ENCODE measurements at places on chromosomes 13 and 19.

DNA sequence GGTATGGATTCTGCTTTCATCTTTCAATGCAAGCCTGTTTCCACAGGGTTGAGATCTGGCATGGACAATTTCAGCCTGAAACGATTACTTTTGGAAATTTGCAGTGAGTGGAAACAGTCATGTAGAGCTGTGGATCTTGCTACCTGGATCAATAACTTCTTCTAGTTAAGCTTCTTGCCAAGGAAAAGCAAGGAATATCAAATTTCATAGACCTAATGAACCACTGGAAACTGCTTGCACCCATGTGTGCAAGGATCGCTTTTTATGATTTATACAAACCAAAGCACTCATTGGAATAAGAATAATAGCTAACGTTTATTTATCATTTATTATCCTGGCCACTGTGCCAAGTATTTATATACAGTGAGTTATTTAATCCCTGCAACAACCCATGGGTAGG is 392.8 kb downstream of the KCNRG start:
- no peak for DNase-seq

GRCh38 chr13:113086991-113087922 is 18.3 kb upstream of the F7 start:
- no peak for DNase-seq

- DNase-seq, result no peak
These were observed 51.9 kb upstream of the PABPC3 start for GRCh38 chr13:25044071-25044470.

DNA sequence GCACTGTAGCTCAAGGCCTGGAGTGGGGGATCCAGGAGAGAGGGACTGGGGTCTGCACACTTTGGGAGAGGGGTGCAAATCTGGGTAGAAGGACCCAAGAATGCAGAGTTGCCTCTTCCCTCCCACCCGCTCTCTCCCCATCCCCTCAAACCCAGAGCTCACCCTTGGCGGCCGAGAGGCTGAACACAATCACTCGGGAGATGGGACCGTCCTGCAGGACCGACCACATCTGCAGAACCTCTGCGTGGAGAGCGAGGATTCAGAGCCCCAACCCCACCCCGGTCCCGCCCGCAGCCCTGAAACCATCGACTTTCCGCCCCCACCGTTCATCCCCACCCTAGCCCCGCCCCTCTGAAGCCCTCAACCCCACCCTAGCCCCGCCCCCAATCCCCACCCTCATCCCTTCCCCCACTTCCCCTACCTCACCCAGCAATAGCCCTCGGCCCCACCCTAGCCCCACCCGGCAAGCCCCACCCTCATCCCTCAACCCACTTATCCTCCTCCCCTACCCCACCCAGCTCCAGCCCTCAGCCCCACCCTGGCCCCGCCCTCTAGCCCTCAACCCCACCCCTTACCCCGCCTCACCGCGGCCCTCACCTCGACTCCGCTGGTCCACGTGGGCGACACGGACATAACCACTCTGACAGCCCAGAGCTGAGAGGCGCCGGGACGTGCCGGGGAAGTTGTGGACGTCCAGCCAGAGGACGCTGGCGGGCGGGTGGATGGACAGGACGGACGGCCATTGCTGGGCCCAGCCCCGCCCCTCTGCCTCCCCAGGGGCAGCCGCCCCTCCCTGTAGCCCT is 4.1 kb downstream of the KPTN start:
- no peak for DNase-seq

- no peak for DNase-seq
These were observed 16.2 kb downstream of the MYCBP2 start for GRCh38 chr13:77310579-77311279.

DNA sequence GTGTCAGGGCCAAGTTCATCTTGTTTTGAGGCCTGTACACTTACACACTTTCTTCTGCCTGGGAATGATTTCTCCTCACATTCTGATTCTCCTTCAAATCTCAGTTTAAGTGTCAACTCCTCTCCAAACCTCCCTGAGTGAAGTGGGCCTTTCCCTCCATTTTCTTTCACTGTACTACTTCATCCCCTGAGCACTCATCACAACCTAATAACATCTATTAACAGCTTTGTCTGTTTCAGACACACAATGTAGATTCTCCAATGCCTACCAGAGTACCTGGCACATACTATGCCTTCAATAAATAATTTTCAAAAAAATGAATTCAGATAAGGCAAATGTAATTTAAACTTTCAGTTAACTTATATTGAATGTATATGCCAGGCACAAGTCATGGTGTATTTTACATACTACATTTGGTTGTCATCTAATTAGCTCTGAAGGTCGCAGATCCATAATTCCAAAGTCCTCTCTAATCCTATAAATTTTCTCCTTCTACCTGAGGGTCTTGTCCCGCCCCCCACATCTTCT is 357 bp upstream of the COG6 start:
- DNase-seq, result no peak

- no peak for DNase-seq
These were observed 50.8 kb upstream of the PCDH8 start for GRCh38 chr13:52899206-52899605.

GRCh38 chr13:38658906-38659305 is 28.0 kb upstream of the FREM2 start:
- DNase-seq, result no peak

DNA sequence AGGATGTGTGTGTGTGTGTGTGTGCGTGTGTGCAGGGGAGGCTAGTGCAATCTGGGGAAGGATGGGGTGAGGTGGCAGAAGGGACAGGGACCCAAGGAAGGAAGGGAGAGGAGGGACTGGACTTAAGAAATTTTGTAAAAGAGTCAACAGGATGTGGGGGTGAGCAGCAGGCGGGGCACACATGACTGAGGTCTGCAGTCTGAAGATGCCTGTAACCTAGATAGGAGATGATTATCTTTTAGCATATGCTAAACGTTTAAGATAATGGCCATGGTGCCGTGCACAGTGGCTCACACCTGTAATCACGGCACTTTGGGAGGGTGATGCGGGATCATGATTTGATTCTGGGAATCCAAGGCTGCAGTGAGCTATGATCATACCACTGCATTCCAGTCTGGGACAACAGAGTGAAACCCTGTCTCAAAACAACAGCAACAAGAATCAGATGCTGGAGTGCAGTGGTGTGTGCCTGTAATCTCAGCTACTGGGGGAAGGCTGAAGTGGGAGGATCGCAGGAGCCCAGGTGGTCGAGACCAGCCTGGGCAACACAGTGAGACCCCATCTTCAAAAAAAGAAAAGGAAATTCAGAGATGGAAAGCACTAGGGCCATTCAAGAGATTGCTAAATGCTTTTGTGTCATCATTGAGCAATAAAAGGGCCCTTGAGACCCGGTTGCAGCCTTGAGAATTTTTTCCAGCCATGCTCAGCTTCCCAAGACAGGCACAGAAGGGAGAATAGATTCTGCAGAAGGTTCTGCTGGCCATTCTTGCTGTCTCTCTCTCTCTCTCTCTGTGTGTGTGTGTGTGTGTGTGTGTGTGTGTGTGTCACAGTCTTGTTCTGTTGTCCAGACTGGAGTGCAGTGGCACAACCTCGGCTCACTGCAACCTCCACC is 3.8 kb upstream of the ZNF414 start:
- peak; percentile 51 for DNase-seq

GRCh38 chr19:38105574-38105973 is 118.4 kb downstream of the DPF1 start:
- DNase-seq, result no peak

GRCh38 chr19:13023656-13024055 is 28.4 kb downstream of the NFIX start:
- DNase-seq, result no peak

DNA sequence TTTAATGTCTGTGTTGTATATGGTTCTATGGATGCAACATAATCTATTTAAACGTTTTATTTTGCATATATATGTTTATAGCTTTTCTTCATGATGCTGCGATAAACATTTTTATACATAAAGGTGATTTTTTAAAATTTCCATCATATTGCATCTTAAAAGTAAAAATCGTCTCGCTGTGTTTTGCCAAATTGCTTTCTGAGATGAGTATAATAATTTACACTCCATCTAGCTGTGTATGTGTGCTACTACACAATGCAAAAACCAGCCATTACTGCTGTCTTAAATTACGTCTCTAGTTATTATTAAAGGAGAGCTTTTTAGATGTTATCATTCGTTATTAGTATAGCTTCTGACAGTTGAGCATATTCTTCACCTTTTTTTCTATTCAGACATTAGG is 37.2 kb downstream of the METTL21C start:
- DNase-seq, result no peak

DNA sequence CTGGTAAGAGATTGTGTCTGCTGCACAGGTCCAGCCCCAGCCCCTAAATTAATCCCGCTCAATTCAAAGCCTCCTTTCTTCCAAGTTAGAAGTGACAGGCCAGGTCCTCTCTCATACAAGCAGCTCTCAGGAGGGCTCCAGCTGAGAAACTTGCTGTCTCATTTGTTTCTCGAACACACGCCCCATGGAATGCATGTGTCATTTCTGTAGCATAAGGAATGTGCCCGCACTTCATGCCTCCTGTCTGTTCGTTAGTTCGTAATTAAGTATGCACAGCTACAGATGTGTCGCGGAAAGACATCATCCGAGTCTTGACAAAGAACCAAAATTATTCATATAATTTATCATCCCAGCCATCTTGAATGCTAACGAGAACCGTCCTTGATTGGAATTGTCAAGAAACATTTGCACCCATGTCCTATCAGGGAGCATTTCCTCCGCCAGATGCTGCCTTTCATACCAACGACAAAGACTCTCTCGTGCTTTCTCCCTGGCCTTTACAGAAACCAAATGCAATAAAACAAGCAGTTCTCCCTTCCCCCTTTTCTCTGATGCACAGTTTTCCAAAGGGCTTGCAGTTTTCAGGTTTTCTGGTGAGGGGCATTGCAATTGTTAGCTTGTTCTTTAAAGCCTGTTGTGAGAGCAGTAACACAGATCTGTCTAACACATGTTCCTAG is 133.5 kb downstream of the UQCRFS1 start:
- DNase-seq, result no peak

DNA sequence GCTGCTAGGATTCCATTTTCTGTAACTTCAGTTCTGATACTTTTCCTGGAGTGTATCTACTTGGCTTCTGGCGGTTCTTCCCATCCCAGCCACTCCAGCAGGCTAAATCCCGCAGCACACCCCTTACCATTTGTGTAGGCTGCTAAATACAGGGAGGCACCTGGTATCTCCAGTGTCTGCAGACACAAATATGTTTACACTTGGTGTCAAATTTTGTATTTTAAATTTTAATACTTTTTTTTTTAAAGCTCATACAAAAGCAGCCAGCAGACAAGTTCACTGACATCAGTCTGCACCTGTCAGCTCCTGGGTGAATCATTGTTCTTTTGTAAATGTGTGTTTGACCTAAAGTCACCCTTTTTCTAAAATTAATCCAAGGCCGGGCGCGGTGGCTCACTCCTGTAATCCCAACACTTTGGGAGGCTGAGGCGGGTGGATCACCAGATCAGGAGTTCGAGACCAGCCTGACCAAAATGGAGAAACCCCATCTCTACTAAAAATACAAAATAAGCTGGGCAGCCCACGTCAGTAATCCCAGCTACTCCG is 3.4 kb upstream of the ZSCAN4 start:
- no peak for DNase-seq

DNA sequence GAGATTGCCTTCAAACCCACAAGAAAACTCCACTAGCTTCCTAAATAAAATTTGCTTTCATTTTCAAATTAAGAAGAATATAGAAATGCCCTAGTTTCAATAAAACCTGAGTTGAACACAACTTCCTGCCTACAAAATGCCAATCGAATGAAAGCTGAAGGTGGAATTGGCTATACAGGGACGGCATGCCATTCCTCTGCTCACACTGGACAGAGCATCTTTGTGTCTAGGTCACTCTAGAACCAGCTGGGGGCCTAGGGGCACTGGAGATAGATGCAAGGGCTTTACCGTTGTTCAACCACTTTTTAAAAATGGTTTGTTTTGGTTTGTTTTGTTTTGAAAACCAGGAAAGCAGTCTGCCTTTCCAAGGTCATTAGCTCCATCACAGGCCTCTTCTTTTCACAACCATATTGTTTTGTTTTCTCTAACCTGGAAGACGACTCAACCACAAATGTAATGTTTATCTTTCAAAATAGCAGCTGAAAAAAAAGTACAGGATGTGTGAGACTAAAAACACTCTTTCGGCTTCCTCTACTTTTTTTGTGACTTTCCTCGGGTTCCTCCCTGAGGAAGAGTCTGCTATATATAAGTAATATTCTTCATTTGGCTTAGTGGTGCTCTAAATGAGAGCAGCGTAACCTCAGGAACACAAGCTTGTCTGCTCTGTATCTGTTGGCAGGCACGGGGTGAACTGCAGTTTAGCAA is 11.9 kb upstream of the ITM2B start:
- DNase-seq, result no peak

DNA sequence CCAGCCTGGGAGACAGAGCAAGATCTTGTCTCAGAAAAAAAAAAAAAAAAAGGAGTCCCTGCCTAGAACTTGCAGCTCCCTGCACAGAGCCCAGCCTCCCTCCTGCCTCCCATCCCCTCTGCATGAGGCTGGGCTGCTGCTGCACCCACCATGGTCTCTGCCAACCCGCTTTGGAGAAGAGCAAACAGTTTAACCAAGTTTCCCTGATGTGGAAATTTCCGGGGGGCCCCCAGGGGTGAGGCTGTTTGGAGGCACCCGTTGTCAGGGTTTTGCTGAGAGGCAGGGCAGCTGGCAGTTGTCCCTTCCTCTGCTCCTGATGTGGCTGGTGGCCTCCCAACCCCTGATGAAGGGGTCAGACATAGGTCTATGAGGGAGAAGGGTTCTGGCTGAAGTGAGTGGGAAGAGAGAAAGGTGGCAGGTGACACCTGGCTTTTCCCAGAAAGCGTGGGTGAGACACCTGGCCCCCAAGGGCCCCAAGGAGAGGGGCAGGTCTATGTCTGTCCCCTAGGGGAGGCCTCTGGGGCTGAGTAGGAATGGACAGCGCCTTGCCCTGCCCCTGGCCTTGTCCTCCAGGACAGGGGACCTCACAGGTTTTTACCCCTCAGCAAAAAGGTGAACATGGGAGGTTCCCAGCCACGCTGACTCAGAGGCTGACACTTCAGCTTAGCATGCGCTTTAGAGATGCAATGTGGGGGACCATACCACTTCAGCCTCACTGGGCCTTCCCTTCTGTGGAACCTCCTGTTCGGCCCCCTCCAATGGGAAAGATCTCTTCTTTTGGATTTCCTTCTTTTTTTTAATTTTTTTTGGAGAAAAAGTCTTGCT is 5.5 kb downstream of the LRP3 start:
- no peak for DNase-seq

- no peak for DNase-seq
These were observed at the start of gene ARL11 for GRCh38 chr13:49627831-49628652. ARL11 (plus strand) TSS chr13:49628507; CDS start chr13:49630448, 1,941 bp downstream.

DNA sequence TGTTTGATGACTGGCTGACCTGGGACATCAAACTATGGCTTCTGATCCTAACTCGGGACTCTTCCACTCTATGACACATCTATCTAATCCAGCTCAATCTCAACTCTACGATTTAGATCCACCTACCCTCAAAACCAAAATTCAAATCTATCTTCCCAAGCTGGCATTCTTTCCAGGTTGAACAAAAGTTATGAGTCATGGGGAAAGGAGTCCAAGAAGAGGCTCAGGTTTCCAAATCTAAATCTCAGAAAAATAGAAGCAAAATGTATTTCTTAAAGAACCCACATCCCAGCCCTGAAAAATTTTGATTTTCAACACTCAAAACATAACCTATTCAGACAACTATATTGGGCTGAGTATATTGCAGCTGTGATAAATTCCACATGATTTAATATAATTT is 143.9 kb upstream of the IPO5 start:
- DNase-seq, result no peak
